Activated CD8-positive, alpha-beta T cell treated with anti-CD3 and anti-CD28 coated beads for 36 hours (primary cell): ENCODE measurements at places on chromosomes 7 and 10. TPM values are rescaled to one million over a fixed set of nuclear protein-coding genes. Genes with fewer than 3 reads are reported as not detected.

Gene AS3MT
- total RNA-seq = 1.4 TPM

Gene HOGA1
- total RNA-seq = not detected

Gene JAKMIP3
- 0.18 TPM for total RNA-seq

Gene MMD2
- total RNA-seq = not detected

- H3K4me3 ChIP-seq = no peak overlapping the region
- H3K4me1 ChIP-seq = no peaks in the 10 kb centered on the region
- H3K27me3 ChIP-seq = peaks cover 22% of the 10 kb centered on the region
- DNase-seq = no peak
Observed at GRCh38 chr7:137816696-137817320, 30.0 kb downstream of the DGKI start.

DNA sequence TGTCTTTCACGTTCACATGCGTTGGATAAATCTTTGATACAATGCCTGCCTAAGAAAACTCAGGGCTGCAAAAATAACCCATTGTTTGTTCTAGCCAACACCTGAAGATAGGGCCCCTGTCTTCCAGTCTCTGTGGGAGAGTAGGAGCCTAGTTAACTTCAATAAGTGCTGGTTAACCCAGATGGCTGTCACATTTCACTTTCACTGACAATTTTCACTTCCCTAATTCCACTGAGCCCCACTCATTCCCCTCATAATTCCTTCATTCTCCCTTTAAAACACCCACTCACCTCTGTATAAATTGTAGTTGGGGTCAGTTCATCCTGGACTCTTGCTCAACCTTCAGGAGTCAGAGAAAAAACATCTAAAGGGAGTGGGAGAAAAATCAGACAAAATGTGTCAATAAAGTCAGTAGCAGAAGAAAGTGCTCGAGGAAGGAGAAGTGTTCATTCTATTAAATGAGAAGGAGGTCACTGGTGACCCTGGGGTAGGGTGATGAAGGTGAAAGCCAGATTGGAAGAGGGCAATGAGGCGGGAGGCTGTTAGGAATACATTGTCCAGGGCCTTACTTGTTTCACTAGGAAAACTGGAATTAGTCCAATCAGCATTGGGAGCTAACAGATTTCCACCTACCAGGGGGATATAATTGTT lies 51.2 kb upstream of the ABI1 start:
- H3K27me3 ChIP-seq = no peaks in the 10 kb centered on the region
- DNase-seq = no peak
- no peaks in the 10 kb centered on the region for H3K4me1 ChIP-seq
- no peaks in the 10 kb centered on the region for H3K36me3 ChIP-seq

- DNase-seq = no peak
- no peak overlapping the region for H3K4me3 ChIP-seq
- H3K4me1 ChIP-seq = peaks cover 15% of the 10 kb centered on the region
- peaks cover 22% of the 10 kb centered on the region for H3K27me3 ChIP-seq
- no peak overlapping the region for H3K27ac ChIP-seq
Observed at GRCh38 chr10:59995862-59996261, 89.5 kb upstream of the CCDC6 start.

DNA sequence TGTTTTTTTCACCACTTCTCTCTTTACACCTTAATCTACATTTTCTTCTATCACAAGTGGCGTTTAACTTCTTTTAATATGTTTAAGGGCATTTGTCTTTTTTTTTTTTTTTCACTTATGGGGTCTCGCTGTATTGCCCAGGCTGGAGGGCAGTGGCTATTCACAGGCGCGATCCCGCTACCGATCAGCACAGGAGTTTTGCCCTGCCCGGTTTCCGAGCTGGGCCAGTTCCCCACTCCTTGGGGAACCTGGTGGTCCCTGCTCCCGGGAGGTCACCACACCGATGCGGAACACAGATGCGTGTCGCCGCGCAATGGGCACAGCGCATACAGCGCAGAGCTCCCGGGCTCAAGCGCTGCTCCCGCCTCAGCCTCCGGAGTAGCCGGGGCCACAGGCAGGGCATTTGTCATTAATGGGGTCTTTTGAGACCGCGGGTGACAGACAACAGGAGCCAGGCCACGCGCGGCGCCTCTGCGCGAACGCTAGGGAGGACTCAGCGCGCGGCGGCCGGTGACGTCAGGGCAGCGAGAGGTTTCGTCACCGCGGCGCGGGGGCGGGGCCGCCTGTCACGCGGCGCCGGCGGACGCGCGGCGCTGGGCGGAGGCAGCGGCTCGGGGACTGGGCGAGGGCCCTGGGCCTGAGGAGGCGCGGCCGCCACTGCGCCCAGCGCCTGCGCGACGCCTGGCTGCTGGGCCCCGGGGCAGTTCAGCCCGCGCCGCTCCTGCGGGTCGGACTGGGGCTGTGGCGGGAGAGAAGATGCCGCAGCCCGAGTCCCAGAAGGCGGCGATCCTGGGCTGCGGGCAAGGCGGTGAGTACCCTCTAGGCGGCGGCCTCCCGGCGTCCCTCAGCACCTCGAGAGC lies at the start of gene GALNT11:
Gene GALNT11 (plus strand): TSS at position 598 of the 860 bp plus-strand sequence. CDS start 68,554 bp downstream, outside the sequence.
- peak within 1 kb of the TSS; percentile 81 for H3K4me3 ChIP-seq
- no peaks in the 10 kb centered on the region for H3K27me3 ChIP-seq
- peaks cover 27% of the 10 kb centered on the region for H3K36me3 ChIP-seq
- DNase-seq = peak; percentile 89

- H3K4me1 ChIP-seq = peaks cover 7% of the 10 kb centered on the region
- no peak overlapping the region for H3K4me3 ChIP-seq
- no peak for DNase-seq
- no peaks in the 10 kb centered on the region for H3K27me3 ChIP-seq
- H3K36me3 ChIP-seq = peaks cover 19% of the 10 kb centered on the region
Observed at GRCh38 chr10:97234400-97234799, 48.6 kb upstream of the SLIT1 start.

DNA sequence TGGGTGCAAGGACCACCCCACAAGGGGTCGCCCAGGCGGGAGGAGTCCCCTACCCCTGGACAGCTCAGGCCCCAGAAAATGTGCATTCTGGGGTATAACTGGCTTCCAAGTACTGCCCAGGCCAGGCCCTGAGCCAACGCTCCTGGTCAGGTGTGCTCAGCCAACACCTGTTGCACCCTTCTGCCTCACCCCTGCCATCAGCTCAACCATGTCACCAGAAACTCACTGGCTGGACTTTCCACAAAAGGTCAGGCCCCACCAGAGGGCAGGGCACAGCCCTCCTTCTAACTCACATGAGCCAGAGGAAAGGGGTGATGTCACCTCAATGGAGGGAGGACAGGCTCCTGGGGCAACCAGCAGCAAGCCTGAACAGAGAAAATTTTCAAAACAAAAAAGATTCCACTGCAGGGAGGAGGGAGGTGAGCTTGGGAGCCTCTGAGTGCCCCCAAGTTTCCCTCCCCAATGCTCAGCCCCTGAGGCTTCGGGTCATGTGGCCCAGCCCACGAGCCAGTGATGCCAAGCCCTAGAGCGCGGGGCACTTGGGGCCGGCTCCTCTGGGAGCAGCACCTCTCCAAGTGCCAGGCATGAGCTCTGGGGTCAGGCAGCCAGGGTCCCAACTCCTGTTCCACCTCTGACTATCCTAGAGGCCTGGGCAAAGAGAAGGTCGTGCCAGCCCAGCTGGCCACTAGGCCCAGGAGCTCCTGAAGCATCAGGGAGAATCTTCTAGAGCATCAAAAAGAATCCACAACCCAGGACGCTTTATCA lies 2.2 kb downstream of the OGDHL start:
- H3K27me3 ChIP-seq = peaks cover 26% of the 10 kb centered on the region
- no peak for DNase-seq
- H3K4me1 ChIP-seq = no peaks in the 10 kb centered on the region
- no peak overlapping the region for H3K4me3 ChIP-seq
- no peak overlapping the region for H3K27ac ChIP-seq
- no peaks in the 10 kb centered on the region for H3K36me3 ChIP-seq
